Coronary artery (tissue), 2 donors: ENCODE measurements at places on chromosomes 5 and 9.
A peak's percentile ranks its signal among the peaks of the same experiment; 100 is the strongest.

DNA sequence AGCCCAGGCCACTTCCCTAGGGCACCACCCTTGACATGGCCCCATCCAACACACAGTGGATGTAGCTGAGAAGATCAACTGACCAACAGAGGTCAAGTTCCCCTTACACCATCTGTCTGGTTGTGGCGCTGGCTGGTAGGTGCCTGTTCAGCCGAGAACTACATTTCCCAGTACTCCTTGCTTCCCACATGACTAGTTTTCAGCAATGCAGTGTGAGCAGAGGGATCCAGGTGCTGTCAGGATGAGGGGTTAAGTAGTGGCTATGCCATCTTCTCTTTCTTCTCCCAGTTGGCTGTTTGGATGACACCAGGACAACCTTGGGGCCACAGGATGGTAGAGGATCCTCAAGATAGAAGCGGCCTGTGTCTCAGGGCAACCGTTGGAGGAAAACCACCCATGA lies 48.6 kb upstream of the SH3PXD2B start:
- DNase-seq = peak; percentile 40

DNA sequence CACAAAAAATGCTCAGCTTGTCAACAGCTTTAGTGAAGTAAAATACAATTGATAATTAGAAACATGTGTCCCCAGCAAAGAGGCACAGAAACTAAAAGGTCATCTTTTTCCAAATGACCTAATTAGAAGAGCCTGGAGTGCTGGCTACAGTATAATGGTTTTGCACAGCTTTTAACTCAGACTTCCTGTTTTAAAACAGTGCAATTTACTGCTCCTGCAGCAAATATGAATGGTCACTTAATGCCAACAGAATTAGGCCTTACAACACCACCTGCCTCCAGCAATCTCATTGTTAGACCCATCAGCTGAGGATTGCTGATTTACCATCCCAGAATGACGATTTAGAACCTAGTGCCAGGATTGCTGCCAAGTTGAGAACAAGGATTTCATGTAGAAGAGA lies 239.3 kb downstream of the CETN3 start:
- no peak for DNase-seq

GRCh38 chr9:4762108-4762885 lies 21.3 kb upstream of the AK3 start:
- peak; percentile 83 for DNase-seq

DNA sequence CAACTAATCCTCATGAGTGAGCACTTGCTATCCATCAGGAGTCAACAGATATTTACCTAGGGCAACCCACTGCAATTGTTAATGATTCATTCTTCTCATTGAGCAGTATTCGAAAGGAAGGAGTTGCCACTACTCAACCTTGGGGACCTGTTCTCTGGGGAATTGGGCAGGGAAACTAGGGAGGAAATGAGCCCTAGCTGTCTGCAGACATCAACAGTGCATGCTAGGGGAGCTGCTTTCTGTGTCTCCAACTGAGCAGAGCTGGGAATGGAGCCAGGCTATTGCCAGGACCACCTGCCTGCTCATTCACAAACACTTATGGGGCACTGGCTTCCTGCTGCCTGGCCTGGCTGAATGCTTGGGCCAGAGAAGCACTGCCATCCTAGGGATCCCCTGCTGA lies 183.4 kb downstream of the TMEM38B start:
- no peak for DNase-seq

- DNase-seq = no peak
These were observed 93.3 kb downstream of the MELK start for GRCh38 chr9:36665921-36666431.

- no peak for DNase-seq
These were observed 92.3 kb downstream of the HSD17B3 start for GRCh38 chr9:96209407-96210271.

- no peak for DNase-seq
These were observed 365.4 kb upstream of the IRX1 start for GRCh38 chr5:3230254-3230653.

DNA sequence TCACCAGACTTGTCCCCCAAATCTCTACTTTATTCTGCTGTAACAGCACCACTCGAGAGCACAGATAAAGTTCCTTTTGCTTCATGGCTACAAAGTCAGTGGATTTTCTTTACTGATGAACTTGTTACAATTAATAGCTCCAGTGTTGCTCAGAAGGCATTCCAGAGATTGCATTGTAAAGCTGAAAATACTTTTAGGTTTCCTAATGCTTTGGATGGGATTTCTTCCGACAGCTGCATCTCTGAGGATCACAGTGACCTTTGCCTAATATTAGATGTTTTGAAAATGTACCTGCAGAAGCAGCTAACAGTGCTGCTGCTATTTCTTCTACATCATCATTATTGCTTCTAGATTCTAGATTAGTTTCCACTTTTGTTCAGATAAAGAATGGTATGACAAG lies 58.8 kb upstream of the TMEM171 start:
- DNase-seq = no peak

GRCh38 chr5:91849069-91849468 lies 466.0 kb upstream of the ARRDC3 start:
- no peak for DNase-seq

DNA sequence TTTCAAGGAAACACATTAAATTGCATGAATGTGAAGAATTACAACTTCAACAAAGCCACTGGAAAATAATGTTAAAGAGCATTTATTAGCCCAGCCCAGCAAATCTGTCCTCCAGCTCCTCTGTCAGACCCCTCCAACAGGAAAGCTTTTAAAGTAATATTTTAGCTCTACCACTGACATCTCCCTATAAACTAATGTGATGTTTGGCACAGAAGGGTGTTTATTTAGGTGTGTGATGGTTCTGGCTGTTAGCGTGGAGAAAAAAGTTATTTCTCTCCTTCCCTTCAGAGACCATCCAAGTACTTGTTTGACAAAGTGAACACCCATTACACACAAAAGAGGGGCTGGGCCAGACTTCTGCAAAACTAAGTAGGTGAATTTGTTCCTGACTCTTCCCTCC lies 111.9 kb upstream of the TARS1 start:
- DNase-seq = no peak

- no peak for DNase-seq
These were observed 37.0 kb downstream of the TNFSF8 start for GRCh38 chr9:114893221-114894010.

DNA sequence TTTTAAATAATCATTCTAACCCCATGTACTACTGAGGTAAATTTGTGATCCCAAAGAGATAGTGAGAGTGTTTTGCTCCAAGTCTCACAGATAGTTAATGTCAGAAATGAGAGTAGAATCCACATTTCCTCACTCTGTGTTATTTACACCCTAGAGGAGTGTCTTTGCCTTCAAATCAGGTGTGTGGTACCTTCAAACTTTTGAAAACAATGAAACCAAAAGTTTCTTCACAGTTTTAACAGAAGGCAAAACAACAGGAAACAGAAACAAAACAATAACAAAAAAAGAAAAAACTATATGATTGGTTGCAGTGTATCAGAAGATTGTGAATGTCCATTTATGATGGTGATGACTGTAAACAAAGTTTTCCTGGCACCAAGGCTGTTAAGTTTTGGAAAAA lies 85.9 kb downstream of the ERBIN start:
- no peak for DNase-seq

GRCh38 chr5:169837686-169838085 lies 142.6 kb downstream of the INSYN2B start:
- DNase-seq = no peak

DNA sequence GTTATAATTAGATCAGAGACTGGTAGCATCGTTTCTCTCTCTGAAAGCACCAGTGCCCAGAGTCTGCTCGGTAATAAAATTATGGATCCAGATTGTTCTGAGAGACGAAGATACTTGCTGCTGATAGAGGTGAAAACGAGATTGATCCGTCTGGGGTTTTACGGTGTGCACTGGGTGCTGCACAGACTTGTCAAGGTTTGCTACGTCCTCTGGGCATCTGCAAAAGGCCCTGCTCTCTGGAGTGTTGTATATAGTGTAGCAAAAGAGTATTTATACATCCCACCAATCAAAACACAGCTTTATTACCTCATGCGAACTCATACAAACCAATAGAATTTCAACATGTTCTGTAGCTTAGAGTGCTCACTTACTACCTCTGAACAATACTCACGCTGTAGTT lies 219.3 kb downstream of the PBX3 start:
- DNase-seq = no peak

- no peak for DNase-seq
These were observed 4.5 kb upstream of the OTP start for GRCh38 chr5:77642738-77643653.

DNA sequence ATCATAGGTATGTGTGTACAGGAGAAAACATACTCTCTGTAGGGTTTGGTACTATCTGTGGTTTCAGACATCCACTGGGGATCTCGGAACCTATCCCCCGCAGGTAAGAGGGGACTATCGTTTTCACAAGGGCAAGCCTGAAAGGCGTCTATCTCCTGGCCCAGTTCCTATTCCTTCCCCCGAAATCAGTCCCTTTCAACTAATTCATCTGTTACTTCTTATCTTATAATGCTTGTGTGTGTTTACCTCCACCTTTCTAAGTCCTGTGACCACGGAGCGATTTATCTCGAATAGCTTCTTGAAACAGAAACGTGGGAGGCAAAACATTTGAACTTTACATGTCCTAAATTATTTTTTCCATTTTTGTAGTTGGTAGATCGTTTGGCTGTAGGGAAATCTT lies 11.4 kb downstream of the ABO start:
- DNase-seq = no peak

- DNase-seq = no peak
These were observed 537.6 kb downstream of the PRDM9 start for GRCh38 chr5:24045046-24045445.

GRCh38 chr5:105922574-105922973 lies 1748.2 kb downstream of the EFNA5 start:
- DNase-seq = no peak
